Daoy (cell line): ENCODE measurements at places on chromosomes 2 and 18. TPM values are rescaled to one million over a fixed set of nuclear protein-coding genes. Genes with fewer than 3 reads are reported as not detected.

RELCH gene
- total RNA-seq, result 14.5 and 27.1 TPM in 2 replicates

DLX1 gene
- total RNA-seq, result 7.3 and 7.4 TPM in 2 replicates

RFTN2 gene
- total RNA-seq, result 0.24 TPM in 1 of 2 replicates, not detected in the other

TLX2 gene
- total RNA-seq, result 0.77 TPM in 1 of 2 replicates, not detected in the other

LAMA1 gene
- total RNA-seq, result 2.6 and 4.4 TPM in 2 replicates

IL1R1 gene
- 1.1 and 3.2 TPM in 2 replicates for total RNA-seq

ALPI gene
- total RNA-seq, result not detected in 2 replicates

PLGLB2 gene
- 0.11 and 0.74 TPM in 2 replicates for total RNA-seq

RAD51AP2 gene
- not detected in 2 replicates for total RNA-seq

ACTR2 gene
- 60.8 and 75.9 TPM in 2 replicates for total RNA-seq

EGR4 gene
- total RNA-seq, result not detected in 2 replicates

HOXD9 gene
- 2.5 and 3.1 TPM in 2 replicates for total RNA-seq

UGT1A3 gene
- total RNA-seq, result not detected in 2 replicates

MTHFD2 gene
- 90.0 and 90.7 TPM in 2 replicates for total RNA-seq

PIEZO2 gene
- total RNA-seq, result 2.1 and 2.2 TPM in 2 replicates

MC4R gene
- not detected in 2 replicates for total RNA-seq

NT5DC4 gene
- total RNA-seq, result not detected in 2 replicates

XDH gene
- total RNA-seq, result 0.18 and 0.97 TPM in 2 replicates

SCYGR4 gene
- total RNA-seq, result not detected in 2 replicates

DCC gene
- total RNA-seq, result not detected in 2 replicates
